ENCODE measurements at places on chromosomes 5 and 9.

DNA sequence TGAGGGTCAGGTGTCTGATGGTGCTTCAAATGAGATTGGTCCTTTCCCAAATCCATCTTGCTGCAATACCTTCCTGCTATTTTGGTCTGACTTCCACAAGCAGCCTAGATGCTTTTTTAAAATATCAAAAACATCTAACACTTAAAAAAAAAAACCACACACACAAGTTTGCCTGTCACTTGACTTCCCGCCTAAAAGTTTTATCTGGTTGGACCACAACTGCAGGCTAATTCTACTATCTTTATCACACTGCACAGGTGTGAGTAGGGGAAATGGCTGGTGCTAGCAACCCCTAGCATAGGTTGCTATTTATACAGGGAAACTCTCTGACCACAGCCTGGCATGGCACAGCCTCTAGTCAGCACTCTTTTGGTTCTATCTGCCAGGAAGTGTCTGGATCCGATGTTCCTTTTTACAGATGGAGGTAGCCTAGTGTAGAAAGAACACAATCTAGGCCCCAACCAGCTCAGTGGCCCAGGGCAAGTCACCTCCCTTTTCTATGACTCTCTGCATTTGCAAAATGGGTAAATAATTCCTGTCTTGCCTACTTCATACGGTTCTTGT is at the start of gene HEMGN:
Gene HEMGN, minus strand, starts transcription at position 92 of the 564 bp plus-strand sequence. Its CDS starts 36 bp downstream, at position 56.
- DNase-seq = no peak

GRCh38 chr9:16068476-16068875 is 515.6 kb downstream of the CCDC171 start:
- no peak for DNase-seq

- DNase-seq = no peak
These were observed 63.9 kb downstream of the MEGF9 start for GRCh38 chr9:120650352-120650751.

GRCh38 chr5:14687023-14687665 is 22.6 kb downstream of the OTULIN start:
- DNase-seq = peak; percentile 32

DNA sequence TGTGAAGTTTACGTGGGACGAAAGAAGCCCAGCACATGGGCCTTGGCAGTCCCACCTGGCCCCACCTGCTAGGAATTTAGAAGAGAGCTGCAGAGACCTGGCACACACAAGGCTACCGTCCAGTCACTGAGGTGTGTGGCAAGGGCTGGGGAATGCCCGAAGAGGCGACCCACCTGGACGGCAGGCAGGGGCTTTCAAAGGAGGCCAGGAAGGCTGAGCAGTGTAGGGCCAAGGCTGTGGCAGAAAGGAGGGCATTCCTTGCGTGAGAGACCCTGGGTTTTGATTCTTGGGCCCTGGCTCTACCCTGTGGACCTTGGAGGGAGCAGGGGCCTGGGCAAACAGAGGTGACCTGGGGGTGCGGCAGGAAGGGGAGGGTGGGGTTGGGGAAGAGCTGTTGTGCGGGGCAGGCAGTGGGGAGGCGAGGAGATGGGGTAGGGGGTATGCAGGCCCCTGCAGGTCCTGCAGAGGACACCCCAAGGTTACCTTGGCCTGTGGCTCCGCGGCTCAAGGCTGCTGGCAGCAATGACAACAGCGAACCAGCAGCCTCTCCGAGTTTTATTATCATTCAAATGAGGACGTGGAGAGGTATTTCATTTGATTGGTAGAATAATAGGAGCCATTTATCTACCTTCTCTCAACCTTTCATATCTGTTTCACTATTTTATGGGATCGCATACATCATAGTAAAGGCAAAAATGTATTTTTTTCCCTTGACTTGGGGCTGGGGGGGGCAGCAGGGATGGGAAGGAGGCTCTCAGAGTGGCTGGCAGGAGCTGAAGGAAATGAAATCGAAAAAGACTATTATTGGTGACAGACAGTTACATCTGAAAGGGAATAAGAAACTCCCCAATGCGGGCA is 24.8 kb downstream of the TSPAN17 start:
- DNase-seq = no peak

DNA sequence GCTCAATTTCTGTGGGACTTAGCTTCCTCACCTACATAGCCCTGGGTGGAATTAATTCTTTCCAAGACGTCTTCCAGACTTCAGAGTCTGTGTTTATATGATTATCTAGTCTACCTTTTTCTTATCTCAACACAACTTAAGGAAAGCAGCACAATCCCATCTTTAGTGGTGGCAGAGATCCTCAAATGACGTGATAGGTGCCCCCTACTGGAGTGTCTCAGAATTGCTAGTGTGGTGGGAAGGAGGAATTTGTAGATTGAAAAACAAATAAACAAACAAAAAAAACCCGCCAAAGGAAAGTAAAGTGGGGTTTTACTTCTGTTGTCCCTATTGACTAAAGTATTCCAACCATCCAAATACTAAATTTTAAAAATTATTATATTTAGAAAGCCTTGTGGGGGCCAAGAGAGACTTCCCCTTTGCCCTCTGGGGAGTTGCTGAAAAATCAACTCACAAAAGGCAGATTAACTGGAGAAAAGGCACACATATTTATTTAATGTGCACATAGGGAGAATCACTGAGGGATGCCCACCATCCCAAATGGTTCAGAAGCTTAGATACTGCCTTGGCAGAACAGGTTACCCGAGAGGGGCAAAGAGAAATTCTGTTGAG is 283.3 kb downstream of the TMEM167A start:
- peak; percentile 34 for DNase-seq

DNA sequence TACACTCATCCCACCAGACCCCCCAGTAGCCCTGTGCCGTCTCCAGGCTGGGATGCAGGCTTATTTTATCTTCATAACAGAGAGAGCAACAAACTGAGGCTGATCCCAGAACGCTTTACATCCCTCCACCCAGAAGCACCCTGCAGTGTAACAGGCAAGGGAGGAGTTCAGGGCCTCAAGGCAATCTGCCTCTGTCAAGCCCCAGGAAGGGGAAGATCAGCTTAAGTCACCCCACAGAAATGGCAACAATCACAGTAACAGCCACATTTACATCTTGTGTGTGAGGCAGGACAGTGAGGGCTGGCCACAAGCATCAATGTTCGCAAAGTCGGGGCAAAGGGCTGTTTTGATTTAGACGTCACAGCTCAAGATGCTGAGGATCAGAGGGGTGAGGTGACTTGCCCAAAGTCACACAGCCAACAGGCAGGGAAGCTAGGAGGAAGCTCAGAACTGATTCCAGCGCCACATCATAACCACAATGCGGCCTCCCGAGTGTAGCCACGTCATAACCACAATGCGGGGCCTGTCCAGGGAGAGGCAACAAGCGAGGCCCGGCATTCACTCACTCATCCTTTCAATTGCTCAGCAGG is 14.4 kb downstream of the STK10 start:
- DNase-seq = no peak

DNA sequence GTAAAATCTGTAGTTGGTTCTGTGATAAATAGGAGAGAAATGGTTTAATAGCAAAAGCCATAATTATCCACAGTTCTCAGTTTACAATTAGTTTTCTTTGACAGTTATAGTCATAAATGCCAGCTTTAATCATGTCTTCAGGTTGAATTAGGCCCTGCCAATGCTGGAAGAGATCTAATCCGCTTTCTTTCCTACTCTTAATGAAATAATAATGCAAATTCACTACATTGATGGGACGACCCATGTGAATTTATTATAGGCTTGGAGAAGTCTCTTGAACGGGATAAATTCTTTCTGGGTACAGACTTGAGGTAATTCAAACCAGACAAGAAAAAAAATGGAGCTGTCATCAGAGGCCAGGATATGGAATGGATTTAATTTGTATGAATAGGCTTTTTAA is 950.4 kb downstream of the EFNA5 start:
- no peak for DNase-seq

DNA sequence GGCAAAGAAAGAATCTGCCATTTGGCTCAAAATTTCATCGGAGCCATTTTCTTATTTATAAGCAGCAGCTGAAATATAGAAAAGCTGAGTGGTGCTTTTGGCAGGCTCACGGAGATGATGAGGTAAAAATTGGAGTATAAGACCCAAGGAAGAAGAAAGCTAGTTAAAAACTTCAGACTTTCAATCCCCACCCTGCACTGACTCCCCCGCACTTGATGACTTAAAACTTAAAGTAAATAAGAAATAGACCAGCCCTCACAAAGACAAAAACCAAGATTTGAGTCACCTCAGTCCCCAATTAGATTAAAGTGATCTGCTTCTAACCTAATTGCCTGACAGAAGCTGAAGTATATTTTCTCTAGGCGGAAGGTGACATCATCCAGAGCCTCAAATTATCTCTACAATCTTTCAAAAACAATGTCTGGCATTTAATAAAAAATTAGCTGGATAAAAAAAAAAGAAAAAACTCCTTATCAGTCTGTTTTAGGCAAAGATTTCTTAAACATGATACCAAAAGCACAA is 124.0 kb upstream of the PJA2 start:
- DNase-seq = no peak

GRCh38 chr5:58317808-58318207 is 142.1 kb downstream of the PLK2 start:
- peak; percentile 15 for DNase-seq

GRCh38 chr5:78514427-78515330 is 133.9 kb downstream of the LHFPL2 start:
- DNase-seq = no peak

- no peak for DNase-seq
These were observed 87.0 kb downstream of the LNPEP start for GRCh38 chr5:97022898-97023297.

GRCh38 chr5:159094745-159095144 is 5.0 kb downstream of the EBF1 start:
- peak; percentile 54 for DNase-seq

DNA sequence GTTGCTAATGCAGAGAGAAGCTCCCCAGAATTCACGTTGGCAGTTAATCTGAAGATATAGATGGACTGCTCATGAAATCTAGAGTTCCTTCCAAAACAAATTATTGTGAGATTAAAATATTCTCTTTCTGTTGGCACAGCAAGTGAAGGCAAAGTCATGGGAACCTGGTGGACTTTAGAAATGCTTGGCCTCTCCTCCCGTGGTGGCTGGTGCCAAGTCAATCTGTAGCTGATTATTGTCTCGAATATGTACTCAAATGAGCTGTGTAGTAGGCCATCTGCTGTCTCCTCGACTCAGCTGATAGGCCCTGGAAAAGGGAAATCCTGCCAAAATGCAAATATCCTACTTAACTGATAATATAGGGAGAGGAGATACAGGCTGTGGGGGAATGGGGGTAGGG is 69.3 kb downstream of the DAPK1 start:
- DNase-seq = no peak

DNA sequence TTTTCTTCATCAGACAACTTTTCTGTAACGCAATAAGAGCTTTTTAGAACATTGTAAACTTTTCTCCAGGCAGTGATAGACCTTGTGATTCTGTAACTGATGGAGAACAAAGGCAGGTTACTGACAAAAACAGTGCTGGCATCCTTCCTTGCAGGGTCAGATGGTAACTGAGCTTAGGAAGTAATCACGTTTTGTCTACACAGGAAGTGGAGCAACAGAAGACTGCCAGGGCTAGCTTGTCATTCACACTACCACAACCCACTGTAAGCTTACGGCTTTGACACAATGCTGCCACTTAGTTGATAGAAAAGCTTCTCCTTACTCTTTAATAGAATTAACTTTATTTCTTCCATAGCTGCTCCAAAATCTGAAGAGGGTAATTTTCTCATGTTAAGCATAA is 46.8 kb downstream of the FBN2 start:
- no peak for DNase-seq

DNA sequence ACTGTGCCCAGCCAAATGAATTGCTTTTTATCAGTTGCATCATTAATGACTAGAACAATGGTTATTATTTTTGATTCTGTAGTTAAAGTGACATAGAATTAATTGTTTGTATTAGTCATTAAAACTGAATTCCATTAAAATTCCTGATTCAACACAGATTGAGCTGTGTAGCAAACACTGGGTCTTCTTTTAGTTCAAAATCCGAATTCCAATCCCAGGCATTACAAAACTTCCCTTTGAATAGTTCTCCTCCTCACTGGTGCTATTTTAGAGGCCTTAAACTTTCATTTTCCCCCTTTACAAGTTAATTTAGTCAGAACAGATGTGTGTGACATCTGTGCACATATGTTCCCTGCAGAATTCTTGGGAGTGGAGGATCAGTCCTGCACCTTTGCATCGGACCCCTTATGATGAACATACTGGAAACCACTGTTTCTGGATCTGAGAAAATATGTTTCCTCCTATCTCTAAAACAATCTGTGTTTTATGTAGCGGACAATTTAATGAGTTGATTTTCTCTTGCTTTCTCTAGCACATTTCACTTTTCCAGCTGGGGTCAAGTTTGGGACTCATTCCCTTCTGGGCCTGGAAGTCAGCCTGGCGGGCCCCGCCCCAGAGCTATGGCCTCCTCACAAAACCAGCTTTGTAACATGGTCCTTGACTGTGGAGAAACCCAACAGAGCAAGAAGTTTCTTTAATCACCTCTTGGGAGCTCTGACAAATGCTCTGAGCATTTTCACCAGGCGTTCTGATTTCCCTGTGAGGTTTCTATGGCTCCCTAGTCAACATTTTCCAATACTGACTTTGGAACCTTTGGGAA is 87.9 kb upstream of the MAMDC2 start:
- DNase-seq = peak; percentile 16
